ENCODE measurements at places on chromosomes 2 and 18.

DNA sequence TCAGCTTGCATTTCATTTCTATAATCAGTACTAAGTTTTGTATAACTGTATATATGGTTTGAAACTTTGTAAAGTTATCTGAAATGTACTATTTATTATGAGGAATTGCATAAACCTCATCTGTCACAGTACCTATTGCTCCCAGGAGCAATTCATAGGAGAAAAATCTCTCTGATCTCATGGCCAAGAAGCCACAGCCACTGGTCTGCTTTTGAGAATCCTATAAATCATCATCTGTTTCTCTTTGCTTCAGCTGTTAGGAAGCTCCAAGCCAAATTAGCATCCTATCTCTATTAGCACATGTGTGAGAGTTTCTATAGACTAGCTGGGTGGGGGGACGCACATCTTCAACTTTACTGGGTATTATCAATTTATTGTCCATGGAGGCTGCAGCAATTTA is 210.3 kb downstream of the CYP26B1 start:
- DNase-seq, result no peak

DNA sequence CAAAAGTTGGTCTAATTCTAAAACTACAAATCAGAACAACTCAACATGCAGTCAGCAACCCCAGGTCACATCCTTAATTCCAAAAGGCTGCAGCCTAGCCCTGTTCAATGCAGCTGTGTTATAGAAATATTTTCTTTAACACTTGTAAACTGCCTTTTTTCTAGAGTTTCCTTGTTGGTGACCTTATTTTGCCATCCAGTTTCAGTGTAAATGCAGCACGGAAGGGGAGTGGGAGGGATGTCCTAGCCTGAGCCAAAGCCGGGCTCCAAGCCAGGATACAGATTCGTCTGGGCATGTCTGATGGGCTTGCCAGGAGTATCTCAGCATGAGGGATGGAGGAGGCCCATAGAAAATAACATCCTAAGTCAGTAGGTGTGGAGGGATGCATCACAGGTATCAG is 17.7 kb upstream of the SP3 start:
- DNase-seq, result no peak

GRCh38 chr2:64478502-64479230 is 24.7 kb downstream of the LGALSL start:
- DNase-seq, result no peak

GRCh38 chr18:79260510-79260909 is 135.2 kb upstream of the NFATC1 start:
- DNase-seq, result no peak

- no peak for DNase-seq
Observed at GRCh38 chr2:173226899-173227698, 127.6 kb upstream of the CDCA7 start.

DNA sequence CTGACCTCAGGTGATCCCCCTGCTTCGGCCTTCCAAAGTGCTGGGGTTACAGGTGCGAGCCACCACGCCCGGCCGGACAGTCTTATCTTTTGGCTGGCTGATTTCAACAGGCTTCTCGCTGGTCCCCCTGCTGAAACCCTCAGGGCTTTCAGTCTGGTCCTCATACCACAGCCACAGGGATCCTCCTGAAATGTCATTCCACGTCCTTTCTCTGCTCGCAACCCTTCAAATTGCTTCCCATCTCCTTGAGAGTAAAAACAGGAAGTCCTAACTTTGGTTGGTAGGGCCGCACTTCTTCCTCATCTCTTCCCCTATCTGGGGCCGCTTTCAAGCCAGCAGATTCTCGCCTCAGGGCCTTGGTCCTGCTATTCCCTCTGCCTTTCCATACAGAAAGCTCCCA is 1.4 kb upstream of the CAB39 start:
- no peak for DNase-seq

DNA sequence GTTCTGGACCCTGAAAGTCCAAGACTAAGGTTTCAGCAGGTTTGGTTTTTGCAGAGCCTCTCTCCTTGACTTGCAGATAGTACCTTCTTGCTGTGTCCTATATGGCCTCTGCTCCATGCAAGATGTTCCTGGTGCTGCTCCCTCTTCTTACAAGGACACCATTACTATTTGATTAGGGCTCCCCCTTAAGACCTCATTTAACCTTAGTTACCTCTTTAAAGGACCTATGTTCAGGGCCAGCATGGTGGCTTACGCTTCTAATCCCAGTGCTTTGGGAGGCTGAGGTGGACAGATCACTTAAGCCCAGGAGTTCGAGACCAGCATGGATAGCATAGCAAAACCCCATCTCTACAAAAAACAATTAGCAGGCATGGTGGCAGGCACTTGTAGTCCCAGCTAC is 179.0 kb downstream of the SLC39A10 start:
- DNase-seq, result no peak

GRCh38 chr2:161039071-161039470 is 121.2 kb upstream of the TANK start:
- no peak for DNase-seq

DNA sequence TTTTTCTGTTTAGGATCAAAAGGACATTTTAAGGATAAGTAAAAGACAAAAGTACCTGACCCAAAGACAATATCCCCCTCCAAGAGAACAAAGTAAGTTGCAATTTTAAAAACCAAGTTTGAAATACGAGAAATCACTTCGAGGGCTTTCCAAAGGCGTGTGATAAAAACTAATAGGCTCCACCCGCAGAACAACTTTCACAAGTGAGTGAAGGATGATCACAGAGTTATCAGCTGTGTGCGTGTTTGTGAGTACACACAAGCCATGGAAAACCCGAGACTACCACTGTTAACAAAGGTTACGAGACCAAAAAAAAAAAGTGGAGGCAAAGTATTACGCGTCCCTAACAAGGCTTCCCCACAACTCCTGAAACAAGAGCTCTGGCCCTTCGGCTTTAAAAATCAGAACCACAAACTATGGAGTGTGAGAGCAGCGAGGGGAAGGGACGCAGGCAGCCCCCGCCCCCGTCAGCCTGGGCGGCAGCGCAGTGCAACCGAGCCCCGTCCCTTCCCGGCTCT is 719 bp downstream of the SMAD2 start:
- peak; percentile 10 for DNase-seq

DNA sequence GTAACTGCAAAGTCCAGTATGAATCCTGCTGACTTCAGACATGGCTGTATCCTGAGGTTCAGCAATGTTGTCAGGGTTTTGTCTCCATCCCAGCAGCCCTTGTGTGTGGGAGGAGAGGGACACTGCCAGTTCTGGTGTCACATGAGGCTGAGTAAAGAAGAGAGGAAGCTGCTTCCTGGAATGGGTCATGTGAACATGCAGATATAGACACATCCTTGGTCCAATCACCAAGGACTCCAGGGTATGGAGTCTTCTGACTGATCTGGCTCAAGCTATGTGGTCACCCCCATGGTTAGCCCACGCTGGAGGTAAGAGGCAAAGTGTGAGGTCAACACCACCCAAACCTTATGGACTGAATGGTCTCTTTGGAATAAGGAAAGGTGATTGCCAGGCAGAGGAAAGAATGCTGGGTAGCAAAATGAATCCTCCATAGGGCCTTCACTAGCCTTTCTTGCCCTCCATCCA is 134.4 kb upstream of the SLC1A4 start:
- DNase-seq, result no peak

DNA sequence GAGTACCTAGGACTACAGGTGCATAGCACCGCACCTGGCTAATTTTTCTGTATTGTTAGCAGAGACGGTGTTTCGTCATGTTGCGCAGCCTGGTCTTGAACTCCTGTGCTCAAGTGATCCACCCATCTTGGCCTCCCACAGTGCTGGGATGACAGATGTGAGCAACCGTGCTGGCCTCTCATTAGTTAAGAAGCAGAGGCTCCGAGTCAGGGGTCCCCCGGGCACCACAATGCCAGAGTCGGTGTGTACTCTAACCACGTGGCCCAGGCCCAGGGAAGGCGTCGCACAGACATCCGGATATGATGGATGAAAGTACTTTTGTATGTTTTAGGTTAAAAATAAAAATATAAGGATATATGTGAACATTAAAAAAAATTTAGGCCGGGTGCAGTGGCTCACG is 28.3 kb upstream of the HPCAL1 start:
- DNase-seq, result no peak

DNA sequence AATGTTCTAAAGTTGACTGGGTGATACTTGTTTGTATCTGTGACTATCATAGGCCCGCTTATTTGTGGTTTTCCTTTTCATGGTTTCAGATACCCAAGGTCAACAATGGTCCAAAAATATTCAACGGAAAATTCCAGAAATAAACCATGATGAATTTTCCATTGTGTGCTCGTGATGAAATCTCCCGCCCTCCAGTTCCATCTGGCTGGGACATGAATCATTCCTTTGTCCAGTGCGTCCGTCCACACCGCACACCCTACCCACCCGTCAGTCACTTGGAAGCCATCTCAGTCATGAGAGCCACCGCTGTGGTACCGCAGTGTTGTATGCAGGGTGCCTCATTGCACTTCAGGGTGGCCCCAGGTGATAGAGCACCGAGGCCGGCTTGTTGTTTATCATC is 268.2 kb upstream of the PXDN start:
- no peak for DNase-seq

GRCh38 chr2:232884549-232885263 is 14.6 kb downstream of the SNORC start:
- DNase-seq, result no peak

DNA sequence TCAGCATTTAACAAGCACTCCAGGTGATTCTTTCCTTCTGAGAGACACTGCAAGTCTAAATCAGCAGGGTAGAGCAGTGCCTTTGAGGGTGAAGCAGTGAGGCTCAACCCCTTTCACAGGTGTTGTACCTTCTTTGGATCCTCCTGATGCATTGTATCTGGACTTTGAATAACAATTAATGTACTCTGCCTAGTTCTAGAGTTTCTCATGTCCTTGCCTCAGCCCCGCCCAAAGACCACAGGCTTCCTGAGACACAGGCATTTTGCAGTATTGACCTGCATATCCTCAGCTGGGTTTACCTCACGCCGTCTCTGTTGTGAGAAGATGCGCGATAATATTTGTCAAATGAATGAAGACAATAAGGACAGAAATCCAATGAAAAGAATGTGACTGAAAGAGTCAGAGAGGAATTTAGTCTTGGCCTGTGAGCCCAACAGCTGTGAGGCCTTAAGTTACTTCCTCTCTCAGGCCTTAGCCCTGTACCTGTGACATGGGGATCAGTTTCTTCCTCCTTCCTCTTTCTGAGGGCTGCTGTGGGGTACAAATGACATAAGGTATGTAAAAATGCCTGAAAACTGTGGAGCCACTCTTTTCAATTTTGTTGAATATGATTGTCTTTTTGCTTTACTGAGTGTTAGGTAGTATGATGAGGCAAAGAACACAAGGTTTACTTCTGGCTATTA is 43.7 kb downstream of the WIPF1 start:
- no peak for DNase-seq

Measured in GM04504 (cell line).